ENCODE measurements at places on chromosomes 3 and 15.

DNA sequence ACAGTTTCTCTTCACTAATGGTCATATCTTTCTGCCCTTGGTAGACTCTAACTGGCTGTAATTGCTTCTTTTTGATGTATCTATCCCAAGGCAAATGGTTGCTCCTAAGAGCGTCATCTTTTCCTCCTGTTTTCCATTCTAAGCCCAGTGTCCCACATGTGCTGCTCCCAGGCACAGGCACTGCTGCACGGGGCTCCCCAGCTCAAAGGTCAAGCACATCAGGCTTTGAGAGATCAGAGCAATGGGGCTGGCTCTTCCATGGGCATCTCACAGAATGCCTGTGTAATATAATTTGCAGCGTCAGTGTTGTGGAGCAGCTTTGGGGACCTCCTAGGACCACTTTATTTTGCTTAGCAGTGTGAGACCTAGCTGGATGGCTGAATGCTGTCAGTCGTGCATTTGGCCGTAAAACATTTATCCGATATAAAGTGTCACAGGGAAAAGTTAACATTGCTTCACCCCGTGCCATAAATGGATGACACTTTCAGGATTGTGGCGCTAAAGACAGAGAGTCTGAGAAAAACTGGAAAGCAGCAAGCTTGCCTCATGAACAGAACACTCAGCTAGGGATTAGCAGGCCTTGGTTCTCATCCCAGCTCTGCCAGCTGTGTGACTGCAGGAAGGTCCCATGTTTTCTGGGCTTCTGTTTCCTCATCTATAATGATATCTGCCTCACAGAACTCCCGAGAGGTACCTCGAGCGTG, 277.5 kb upstream of the TBL1XR1 start:
- DNase-seq, result no peak

GRCh38 chr3:196049653-196050052, 32.2 kb downstream of the TFRC start:
- no peak for DNase-seq

GRCh38 chr3:12658593-12659058, 5.3 kb downstream of the RAF1 start:
- no peak for DNase-seq

- DNase-seq, result no peak
These were observed 781.6 kb upstream of the CFAP20DC start for GRCh38 chr3:59831394-59831793.

- DNase-seq, result no peak
These were observed 23.6 kb upstream of the CAV3 start for GRCh38 chr3:8709801-8710507.

DNA sequence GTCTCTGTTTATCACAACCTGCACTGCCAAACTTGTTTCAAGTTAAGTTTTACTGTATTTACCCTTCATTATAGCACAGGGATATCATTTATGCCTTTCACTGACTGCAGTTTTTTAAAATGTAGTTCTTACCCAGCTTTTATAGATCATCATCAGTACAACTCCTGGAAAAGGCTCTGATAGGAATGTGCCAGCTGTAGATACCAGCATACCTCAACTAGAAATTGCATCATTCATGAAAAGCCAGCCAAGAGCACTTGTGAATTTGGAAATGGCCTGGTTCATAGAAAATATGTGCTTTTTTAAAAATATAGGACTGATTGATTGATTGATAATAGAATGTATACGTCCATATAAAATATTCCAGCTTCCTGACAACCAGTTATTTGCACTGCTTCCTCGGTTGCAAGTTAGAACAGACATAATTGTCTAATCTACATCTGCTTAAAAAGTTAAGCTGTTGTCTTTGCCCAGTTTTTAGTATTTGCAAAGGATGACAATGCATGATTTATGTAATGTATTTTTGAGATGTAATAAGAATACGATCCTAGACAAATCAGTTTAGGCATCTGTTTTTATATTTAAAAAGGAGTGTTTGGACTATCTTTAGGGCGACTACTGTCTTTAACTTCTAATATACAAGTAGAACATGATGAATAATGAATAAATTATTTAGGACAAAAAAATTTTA, 58.5 kb downstream of the DCUN1D1 start:
- DNase-seq, result no peak

GRCh38 chr15:100187677-100188076, 154.1 kb downstream of the ADAMTS17 start:
- DNase-seq, result no peak

GRCh38 chr15:48992096-48992495, 28.4 kb upstream of the SHC4 start:
- no peak for DNase-seq

GRCh38 chr3:170309046-170309445, 48.5 kb upstream of the SKIL start:
- no peak for DNase-seq

GRCh38 chr15:29612096-29612495, 210.2 kb downstream of the TJP1 start:
- DNase-seq, result no peak

GRCh38 chr15:58923284-58923683, 10.2 kb downstream of the SLTM start:
- DNase-seq, result no peak

- no peak for DNase-seq
These were observed 14.0 kb downstream of the CAPN3 start for GRCh38 chr15:42373274-42373673.

DNA sequence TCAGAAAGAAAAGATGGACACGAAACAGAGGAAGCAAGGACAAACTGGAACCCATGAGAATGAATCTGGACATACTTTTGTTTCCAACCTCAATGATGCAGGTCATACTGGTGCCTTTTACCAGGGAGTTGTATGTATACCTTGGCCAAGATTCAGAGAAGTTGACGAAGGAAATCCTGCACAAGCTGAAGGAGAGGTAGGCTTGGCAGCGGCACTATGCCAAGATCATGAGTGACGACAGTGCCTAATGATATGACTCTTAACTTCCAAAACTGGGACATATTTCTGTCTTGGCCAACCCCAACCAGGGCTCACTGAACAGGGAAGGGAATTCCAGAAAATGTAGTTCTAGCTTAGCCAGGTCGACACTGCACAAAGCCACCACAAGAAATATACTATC, 149.2 kb upstream of the SLCO3A1 start:
- no peak for DNase-seq

DNA sequence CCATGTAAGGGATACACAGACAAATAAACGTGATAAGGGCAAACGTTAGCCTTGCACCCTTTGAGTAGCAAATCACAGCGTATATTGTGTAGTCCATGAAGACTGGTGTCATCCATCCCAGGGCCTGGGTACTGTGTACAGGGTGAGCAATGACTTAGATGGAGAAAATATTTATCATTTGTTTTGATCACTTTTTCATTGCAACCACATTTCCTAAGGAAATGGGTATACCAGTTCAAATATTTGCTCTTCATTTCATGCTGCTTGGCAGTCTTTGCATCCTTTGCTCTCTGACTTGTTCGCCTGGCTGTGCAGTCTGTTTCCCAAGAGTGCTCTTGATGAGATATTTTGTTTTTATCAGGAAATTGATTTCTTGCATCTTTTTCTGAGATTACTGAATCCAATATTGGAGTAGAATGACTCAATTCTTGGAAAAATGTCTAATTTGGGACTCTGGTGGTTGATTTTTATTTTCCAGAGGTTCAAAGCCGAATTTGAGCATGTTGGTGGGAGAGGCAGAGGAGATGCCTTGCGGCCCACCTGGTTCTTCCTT, 424.6 kb upstream of the SEMA6D start:
- no peak for DNase-seq

GRCh38 chr3:35422101-35422500, 217.2 kb upstream of the ARPP21 start:
- no peak for DNase-seq

- DNase-seq, result no peak
These were observed 85.6 kb downstream of the OSBPL10 start for GRCh38 chr3:31895471-31895870.

GRCh38 chr15:34987609-34988026, 469 bp downstream of the ZNF770 start:
- DNase-seq, result no peak

DNA sequence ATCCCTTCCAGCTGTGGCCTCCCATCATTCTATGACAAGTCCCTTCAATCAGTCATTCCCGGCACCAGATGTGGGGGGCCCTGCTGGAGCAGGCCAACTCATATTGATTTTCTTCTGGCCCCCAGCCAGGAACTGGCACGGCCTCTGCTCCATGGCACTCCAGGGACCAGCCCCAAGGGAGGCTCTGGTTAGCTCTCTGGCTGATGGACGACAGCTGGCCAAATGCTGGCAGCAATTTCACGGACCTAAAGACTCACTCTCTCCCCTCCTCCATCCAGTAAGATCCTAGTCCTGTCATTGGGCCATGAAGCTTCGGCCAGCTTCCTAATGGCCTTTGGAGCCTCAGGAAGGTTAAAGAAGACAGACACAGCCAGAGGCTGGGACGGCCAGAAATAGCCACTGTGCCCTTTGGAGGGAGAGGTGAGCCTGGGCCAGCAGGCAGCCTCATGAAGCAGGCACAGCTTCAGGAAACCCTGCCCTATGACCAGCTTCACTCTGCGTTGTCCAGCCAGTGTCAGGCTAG, 131.0 kb downstream of the MEX3B start:
- no peak for DNase-seq

GRCh38 chr3:17810759-17811158, 68.3 kb upstream of the TBC1D5 start:
- DNase-seq, result no peak

DNA sequence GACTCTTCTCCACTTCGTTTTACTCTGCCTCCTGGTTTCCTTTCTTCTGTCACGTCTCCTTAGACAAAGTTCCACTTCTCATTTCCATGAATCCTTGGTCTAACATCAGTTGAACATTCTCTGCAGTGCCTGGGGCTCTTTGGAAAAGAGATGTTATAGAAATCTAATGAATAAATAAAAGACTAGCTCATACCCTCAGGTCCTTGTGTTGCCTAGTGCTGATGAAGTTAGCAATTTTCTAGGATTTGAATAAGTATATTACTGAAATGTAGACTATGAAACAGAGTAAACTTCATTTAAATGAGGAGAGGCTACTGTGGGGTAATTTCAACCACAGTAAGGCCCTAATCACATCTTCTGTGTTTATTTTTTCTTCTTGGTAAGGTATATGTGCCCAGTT, 146.9 kb upstream of the CADPS start:
- no peak for DNase-seq

DNA sequence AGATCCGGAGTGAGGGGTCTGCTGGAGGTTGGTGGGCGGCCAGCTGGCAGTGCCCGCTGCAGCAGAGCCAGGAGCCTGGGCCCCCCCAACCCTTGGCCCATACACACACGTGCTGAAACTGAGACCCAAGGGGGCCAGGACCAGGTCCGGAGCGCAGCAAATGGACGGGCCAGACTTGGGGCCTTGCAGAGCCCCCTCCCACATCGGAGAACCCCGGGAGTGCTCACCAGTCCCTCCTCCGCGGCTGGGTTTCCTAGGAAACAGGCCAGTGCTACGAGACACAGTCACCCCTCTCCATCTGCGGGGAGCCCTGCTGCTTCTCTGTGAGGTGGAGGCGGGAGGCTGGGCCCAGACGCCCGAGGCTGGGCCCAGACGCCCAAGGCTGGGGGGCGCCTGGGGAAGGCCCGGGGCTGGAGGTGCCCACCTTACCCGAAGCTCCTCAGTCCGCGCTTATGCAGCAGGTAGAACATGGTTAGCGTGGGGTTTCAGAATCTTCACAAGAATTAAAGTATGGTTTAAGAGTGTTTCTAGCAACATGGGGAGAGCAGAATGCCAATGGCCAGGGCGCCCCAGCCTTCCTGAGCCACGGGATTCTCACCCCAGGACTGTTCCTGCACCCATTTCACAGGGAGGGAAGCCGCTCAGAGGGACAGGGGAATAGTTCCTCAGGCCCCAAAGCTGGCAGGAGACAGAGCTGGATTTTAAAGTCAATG, 135.0 kb upstream of the PRR20G start:
- DNase-seq, result peak; percentile 60

GRCh38 chr3:25558121-25558520, 106.6 kb downstream of the TOP2B start:
- DNase-seq, result no peak

GRCh38 chr15:70376031-70376928, 278.6 kb upstream of the TLE3 start:
- no peak for DNase-seq

- no peak for DNase-seq
These were observed 40.8 kb upstream of the PRR23E start for GRCh38 chr3:127151992-127152650.

- DNase-seq, result no peak
These were observed 26.3 kb upstream of the TFRC start for GRCh38 chr3:196108075-196108743.

DNA sequence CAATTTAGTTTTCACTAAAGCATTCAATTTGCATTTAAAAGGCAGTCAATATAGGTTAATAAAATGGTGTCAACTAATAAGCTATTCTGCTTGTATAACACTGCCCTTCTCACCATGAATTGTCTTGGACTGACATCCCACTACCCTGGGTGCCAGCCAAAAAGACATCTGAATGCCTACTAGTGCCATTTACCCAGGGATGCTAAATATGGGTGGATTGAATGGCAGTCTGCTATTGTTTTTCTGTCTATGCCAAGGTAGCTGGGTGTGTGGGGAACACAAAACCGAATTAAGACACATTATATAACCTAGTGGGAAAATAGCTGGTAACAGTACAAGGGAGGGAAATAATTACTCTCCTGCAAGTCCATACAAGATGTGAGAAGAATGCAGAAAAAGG, 240.0 kb upstream of the CFAP20DC start:
- DNase-seq, result no peak

DNA sequence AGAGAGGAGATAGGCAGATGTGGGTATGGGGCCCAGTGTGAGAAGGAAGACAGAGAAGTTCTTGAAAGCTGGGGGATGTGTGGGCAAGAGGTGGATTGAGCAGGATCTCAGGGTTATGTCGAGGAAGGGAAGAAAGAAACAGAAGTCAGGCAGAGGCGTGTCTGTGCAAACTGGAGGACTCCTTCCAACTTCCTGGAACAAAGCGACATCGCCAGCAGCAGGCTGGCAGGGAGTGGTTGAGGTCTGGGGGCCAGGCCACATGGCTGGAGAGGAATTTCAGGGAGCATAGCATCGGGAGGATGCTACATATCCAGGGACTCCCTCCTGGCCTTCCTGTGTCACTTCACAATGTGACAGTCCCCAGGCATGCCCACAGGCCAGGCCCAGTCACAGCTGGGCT, 42.9 kb upstream of the MYZAP start:
- no peak for DNase-seq

GRCh38 chr15:88454867-88455810, 12.0 kb downstream of the MRPL46 start:
- peak; percentile 74 for DNase-seq

- no peak for DNase-seq
These were observed 11.8 kb downstream of the KLF13 start for GRCh38 chr15:31338318-31338878.

DNA sequence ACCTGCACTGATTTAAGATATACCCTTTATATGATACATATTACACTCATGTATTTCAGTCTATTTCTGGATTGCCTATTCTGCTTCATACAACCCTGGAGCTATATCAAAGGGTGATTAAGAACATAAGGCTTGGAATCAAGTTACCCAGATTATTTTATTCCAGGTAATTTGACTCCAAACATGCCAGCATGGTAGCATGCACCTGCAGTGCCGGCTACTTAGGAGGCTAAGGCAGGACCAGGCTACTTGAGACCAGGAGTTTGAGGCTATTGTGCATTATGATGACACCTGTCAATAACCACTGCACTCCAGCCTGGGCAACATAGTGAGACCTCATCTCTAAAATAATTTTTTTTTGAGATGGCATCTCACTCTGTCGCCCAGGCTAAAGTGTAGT, 50.4 kb upstream of the NEO1 start:
- DNase-seq, result no peak

- DNase-seq, result no peak
These were observed 2.7 kb downstream of the TEX55 start for GRCh38 chr3:119148493-119149180.

Measured in dorsolateral prefrontal cortex (tissue), 122 donors.